ENCODE measurements at places on chromosomes 1 and 21.

GRCh38 chr1:3548156-3548893 is 63.0 kb downstream of the MEGF6 start:
- DNase-seq, result no peak

GRCh38 chr1:66730462-66730861 is 21.8 kb upstream of the DYNLT5 start:
- DNase-seq, result peak; percentile 83

DNA sequence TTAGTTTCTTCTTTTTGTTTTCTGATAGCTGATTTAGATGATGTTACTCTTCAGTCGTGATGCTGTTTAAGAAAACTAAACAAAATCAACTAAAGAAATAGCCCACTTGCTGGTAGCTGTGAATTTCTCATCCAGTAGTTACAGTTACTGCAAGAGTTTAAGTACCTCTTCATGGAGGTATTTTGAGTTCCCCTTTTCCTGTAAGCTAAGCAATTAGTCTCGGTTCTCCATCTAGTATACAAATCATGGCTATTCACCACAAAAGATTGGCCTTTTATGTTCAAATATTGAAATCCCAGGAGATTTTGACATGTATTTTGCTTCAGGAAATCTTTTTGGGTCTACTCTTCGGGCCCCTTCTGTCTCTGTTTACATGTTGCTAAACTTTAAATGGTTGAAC is 31.1 kb downstream of the HUNK start:
- no peak for DNase-seq

DNA sequence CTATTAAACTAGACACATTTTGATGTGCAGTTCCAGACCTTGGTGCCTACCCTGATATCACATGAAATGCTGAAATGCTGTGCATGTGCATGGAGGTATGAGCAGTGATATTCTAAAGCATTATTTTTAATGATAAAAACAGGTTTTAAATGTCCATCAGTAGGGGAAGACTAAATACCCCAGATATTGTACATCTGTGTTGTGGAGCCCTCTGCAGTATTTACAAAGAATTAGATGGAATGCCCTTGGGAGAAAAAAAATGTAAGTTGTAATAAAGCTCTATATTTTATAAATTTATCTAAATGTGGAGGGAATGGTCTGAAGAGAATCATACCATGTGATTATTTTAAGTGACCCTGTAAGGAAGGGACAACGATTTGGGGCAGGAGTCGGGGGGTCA is 39.1 kb upstream of the IGSF5 start:
- no peak for DNase-seq

DNA sequence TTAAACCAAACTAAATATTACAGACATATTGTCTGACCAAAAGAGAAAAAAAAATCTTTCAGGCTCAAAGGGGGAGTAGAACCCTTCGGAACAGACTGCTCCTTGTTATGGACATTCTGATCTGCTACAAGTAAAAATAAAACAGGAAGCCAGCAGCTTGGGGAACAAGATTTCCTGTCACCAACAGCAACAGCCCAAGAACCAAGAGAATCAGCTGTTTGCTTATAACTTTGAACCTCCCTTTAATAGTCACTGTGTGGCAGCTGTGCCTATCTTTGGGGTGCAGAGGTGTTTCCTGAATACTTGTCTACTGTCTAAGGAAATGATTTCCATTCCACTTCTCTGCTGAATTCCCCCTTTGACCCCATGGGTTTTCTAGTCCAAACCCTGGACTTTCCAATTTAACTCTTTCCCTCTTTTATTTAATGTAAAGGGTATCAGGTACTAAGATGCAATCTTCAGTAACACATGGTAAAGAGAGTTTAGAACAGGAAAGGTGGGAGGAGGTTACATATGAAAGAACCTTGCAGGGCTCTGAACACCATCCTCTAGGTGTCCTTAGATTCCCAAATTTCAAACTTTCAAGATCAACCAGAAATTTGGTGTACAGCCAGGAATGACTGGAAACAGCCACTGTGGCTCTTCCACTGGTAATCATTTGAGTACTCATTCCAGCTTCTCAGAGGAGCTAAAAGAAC is 38.6 kb downstream of the GPR3 start:
- DNase-seq, result no peak

GRCh38 chr1:110130113-110130591 is 17.9 kb downstream of the UBL4B start:
- DNase-seq, result no peak

DNA sequence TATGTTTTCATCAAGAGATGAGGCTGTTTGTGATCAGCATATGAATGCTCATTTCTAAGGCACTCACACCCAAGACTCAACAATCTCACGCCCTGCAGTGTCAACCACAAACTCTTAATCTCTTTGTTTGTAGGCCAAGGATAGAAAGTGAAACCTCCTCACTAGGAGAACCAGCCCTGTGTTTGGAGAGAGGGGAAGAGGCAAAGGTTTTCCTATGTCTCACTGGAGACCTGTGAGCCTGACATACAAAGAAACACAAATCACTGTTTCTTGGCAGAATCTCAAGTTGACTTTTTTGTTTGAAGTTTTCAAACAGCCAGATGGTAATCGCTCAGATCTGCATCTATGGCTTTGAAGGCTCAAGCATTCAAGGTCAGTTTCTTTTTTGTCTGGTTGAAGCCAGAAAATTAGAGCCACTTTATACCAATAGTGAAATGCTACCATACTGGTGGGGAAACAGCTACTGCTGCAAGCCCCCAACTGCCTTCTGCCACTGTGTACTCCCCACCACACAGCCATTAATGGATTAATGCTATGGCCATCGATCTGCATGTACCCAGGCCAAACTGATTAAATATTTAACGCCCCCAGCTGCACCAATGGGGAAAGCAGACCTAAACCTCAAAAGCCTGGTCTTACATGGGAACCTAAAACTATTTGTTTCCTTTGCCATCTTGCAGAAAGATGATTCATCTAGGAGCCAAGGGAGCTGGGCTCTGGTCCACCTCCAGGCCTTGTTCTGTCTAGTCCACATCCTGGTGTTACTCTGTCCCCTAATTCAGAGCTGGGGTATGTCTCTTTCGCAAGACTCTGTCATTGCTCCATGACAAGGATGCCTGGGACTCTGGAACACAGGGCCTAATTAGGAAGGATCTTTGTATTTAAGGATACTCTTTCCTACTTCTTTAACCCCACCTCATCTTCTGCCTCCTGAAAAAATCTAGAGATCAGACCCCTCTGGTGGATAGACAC is 16.3 kb downstream of the PDZK1 start:
- DNase-seq, result no peak

- no peak for DNase-seq
Measured at GRCh38 chr21:34331726-34332125, 32.1 kb upstream of the KCNE2 start.

GRCh38 chr21:44329086-44329889 is 9.9 kb downstream of the CFAP410 start:
- DNase-seq, result no peak

DNA sequence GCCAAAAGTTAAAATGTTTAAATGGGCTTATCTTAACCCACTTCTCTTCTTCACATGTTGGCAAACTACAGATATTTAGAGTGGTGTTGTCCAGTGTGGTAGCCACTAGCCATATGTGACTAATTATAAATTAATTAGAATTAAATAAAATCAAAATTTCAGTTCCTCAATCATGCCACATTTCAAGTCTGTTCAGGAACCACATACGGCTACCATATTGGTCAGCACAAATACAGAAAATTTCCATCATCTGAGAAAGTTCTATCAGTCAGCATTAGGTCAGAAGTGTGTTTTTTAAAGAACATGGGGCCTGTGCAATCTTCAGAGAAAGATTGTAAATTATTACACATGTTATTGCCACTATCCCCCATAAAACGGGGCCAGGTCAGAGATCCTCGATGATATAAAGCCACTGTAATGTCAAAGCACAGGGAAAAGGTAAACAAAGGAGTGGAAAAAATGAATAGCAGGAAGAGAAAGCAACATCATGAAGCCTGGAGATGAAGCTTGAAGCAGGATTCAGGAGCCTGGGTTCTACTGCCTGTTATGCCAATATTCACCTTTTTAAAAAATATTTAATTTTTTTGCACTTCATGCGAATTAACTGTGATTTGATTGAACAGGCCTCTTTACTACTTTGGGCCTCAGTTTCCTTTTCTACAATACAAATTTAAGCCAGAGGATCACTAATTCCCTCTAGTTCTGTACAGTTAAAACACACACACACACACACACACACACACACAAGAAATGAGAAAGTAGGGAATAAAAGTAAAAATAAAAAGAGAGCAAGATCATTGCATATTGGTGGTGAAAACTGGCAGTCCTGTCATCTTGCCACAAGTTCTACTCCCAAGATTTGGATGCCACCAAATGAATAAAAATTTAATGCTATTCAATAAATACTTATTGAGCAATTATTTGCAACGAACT is 2.3 kb downstream of the RSBN1 start:
- DNase-seq, result no peak

DNA sequence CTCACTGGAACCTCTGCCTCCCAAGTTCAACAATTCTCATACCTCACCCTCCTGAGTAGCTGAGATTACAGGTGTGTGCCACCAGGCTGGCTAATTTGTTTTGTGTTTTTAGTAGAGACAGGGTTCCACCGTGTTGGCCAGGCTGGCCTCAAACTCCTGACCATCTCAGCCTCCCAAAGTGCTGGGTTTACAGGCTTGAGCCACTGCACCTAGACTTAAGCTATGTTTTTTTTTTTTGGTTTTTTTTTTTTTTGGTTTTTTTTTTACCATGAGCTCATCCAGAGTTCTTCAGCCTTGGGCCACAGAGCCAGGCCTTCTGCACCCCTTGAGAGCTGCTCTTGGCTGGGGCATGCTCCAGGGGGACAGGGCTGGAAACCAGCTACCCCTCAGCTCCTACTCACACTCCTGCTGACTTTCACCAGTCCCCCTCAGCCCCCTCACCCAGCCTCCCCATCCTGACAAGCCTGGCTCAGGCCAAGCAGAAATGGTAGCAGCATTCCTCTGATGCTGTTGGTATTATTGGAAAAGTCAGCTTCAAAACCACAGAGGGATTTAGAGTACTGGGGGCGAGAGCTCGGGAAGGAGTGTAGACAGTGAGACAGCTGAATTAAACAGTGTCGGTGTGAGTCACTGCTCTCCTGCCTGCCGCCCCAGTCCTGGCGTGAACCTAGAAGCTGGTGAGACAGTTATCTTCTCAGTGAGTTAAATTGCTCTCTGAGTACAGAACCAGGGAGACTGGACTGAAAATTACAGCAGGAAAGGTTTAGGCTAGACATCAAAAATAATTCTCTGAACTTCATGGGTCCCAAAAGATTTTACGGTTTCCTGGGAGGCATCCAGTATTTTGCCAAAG is 63.7 kb downstream of the NAV1 start:
- DNase-seq, result no peak

GRCh38 chr1:111967067-111967690 is 22.3 kb downstream of the KCND3 start:
- no peak for DNase-seq

DNA sequence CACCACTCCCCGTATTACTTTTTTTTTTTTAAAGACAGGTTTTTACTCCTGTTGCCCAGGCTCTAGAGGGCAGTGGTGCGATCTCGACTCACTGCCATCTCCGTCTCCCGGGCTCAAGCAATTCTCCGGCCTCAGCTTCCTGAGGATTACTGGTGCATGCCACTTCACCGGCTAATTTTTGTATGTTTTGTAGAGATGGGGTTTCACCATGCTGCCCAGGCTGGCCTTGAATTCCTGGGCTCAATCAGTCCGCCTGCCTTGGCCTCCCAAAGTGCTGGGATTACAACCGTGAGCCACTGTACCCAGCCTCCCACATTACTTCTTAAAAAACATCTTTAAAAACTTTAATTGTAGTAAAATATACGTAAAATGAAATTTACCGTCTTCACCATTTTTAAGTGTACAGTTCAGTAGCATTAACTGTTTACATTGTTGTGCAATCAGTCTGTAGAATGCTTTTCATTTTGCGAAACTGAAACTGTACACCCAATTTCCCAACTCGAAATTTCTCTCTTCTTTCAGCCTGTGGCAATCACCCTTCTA is 77.0 kb downstream of the ZMYM4 start:
- no peak for DNase-seq

DNA sequence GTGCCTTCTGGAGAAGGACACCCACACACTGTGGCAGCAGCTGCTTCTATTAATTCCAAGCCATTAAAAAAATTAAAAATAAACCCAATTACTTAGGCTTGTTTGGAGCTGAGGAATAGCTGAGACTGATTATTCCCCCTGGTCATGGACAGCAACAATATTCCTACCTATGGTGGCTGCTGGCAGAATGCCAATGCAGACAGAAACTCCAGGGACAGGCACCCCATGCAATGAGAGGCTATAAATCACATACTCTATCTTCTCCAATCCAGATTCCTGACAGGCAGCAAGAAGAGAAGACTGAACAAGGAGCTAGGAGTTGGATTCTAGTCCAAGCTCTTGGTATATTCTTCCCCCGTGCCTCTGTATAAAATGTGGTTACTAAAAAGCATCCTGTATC is 275.4 kb upstream of the BEND5 start:
- no peak for DNase-seq

- DNase-seq, result no peak
Measured at GRCh38 chr1:162706606-162707005, 74.3 kb downstream of the DDR2 start.

GRCh38 chr1:156508205-156508954 is 7.8 kb upstream of the MEF2D start:
- no peak for DNase-seq

GRCh38 chr1:33872683-33873082 is 8.8 kb downstream of the HMGB4 start:
- no peak for DNase-seq

GRCh38 chr1:40980453-40981121 is 1.1 kb downstream of the CTPS1 start:
- DNase-seq, result no peak

DNA sequence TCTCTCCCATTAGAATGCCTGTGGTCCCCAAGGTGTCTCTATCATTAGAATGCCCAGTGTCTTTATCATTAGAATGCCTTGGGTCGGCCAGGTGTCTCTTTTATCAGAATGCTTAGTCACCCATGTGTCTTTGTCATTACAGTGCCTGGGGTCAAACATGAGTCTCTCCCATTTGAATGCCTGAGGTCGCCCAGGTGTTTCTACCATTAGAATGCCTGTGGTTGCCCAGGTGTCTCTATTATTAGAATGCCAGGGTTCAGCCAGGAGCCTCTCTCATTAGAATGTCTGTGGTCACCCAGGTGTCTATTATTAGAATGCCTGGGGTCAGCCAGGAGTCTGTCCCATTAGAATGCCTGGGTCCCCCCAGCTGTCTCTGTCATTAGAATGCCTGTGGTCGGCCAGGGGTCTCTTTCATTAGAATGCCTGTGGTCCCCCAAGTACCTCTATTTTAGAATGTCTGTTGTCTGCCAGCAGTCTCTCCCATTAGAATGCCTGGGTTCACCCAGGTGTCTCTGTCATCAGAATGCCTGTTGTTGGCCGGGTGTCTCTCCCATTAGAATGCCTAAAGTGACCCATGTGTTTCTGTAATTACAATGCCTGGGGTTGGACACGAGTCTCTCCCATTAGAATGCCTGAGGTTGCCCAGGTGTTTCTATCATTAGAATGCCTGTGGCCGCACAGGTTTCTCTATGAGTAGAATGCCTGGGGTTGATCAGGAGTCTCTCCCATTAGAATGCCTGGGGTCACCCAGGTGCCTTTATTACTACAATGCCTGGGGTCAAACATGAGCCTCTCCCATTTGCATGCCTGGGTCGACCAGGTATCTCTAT is 57.1 kb downstream of the RNF187 start:
- no peak for DNase-seq
